ENCODE measurements at places on chromosomes 7 and 10.

DNA sequence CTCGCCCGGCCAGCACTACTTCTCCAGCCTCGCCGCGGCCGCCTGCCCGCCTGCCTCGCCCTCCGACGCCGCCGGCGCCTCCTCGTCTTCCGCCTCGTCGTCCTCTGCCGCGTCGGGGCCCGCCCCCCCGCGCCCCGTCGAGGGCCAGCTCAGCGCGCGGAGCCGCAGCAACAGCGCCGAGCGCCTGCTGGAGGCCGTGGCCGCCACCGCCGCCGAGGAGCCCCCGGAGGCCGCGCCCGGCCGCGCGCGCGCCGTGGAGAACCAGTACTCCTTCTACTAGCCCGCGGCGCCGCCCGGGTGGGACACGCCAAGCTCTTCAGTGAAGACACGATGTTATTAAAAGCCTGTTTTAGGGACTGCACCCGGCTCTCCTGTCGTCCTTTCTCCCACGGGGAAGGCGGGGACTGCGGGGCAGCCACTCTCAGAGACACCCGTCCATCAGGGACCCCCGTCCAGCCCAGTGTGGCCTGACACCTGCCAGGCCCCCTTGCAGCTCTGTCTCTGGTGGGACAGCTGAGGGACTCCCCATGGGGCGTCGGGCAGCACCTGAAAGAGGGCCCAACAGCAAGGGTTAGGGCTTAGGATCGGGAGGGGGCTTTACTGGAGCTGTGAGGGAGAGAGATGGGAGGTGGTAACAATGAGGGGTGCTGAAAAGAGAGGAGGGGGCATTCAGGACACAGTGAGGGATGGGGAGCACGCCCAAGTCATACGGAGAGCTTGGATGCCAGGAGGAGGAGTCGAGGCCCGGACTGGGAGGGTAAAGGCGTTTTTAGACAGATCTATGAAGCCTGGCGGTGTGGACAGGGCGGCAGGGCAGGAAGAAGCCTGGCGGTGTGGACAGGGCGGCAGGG, 34.7 kb downstream of the SPDYE6 start:
- H3K4me3 ChIP-seq = no peak overlapping the region
- no peaks in the 10 kb centered on the region for H3K36me3 ChIP-seq
- H3K4me1 ChIP-seq = no peaks in the 10 kb centered on the region
- H3K27ac ChIP-seq = no peak overlapping the region

GRCh38 chr10:114403541-114404161, 651 bp downstream of the AFAP1L2 start:
- H3K4me3 ChIP-seq = peak overlapping the region; percentile 61
- H3K27ac ChIP-seq = no peak overlapping the region
- no peaks in the 10 kb centered on the region for H3K36me3 ChIP-seq
- H3K4me1 ChIP-seq = peaks cover 8% of the 10 kb centered on the region
- H3K27me3 ChIP-seq = 0 out of 2 replicates have a peak, but pooled peaks cover 13% of the 10 kb centered on the region
- DNase-seq = no peak

GRCh38 chr7:129108581-129108980, 35.9 kb upstream of the TSPAN33 start:
- DNase-seq = no peak
- no peak overlapping the region for H3K4me3 ChIP-seq
- H3K4me1 ChIP-seq = no peaks in the 10 kb centered on the region
- H3K27me3 ChIP-seq = no peaks in the 10 kb centered on the region
- no peak overlapping the region for H3K27ac ChIP-seq
- no peaks in the 10 kb centered on the region for H3K36me3 ChIP-seq

DNA sequence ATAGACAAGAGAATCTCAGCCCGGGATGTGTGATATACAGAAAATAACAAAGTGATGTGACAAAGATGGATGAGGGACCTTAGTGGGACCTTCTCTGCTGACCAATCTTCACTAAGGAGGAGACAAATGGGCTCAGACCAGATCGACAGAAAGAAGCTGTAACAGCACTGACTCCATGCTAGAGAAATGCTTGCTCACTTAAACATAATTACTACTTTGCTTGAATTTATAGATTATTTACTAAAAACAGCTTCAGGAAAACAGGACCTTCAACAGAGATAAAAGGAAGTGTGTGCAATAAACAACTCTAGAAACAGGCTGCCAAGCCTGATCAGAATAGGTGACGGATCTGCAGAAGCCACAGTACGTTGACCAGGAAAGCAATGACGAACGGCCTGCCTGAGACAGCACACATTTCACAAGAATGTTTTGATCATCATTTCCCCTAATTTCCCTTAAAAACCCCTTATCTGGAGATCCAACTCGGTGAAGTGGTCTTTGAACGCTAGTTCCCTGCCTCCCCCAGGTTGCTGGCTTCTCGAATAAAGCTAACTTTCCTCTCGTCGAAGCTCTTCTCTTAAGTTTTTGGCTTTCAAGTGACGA, 98.4 kb upstream of the STEAP1B start:
- H3K36me3 ChIP-seq = no peaks in the 10 kb centered on the region
- no peak for DNase-seq
- H3K27me3 ChIP-seq = no peaks in the 10 kb centered on the region
- peaks cover 30% of the 10 kb centered on the region for H3K4me1 ChIP-seq
- H3K27ac ChIP-seq = peak overlapping the region; percentile 93

- no peaks in the 10 kb centered on the region for H3K27me3 ChIP-seq
- H3K4me3 ChIP-seq = peak overlapping the region; percentile 99
- 0 out of 2 replicates have a peak, but pooled peaks cover 5% of the 10 kb centered on the region for H3K4me1 ChIP-seq
- peak overlapping the region; percentile 67 for H3K27ac ChIP-seq
- peak; percentile 69 for DNase-seq
These were observed 739 bp downstream of the CASP7 start for GRCh38 chr10:113680190-113681111.

GRCh38 chr10:63611078-63611477, 89.9 kb downstream of the REEP3 start:
- peak; percentile 64 for DNase-seq
- no peak overlapping the region for H3K4me3 ChIP-seq
- H3K4me1 ChIP-seq = peaks cover 9% of the 10 kb centered on the region

DNA sequence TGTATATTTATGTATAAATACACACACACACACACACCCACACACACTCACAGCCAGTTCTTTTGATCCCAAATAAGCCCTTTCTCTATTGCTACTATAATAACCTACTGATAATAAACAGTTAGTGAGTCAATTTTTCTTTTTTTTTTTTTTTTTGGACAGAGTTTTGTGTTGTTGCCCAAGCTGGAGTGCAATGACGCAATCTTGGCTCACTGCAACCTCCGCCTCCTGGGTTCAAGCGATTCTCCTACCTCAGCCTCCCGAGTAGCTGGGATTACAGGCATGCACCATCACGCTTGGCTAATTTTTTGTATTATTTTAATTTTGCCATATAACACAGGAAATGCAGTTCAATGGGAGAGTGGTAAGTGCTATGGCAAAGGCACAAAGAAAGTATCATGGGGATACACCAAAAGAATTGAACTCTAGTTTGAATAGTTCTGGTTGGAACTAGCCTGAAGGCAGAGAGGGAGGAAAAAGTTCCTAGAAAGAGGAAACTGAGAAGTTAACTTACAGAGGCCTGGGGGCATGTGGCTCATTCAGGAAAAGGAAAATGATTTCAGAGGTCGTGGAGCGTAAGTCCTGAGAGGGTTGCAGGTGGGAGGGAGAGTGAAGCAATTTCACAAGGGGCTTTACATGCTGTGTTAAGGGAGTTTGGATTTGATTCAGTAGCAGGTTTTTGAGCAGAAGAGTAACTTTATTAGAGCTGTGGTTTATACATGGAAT, 44.4 kb upstream of the JCAD start:
- H3K4me1 ChIP-seq = peaks cover 33% of the 10 kb centered on the region
- H3K36me3 ChIP-seq = no peaks in the 10 kb centered on the region
- DNase-seq = peak; percentile 65
- 0 out of 2 replicates have a peak overlapping the region, but pooled peaks have one; percentile 7 for H3K27ac ChIP-seq
- H3K27me3 ChIP-seq = no peaks in the 10 kb centered on the region
- H3K4me3 ChIP-seq = no peak overlapping the region

DNA sequence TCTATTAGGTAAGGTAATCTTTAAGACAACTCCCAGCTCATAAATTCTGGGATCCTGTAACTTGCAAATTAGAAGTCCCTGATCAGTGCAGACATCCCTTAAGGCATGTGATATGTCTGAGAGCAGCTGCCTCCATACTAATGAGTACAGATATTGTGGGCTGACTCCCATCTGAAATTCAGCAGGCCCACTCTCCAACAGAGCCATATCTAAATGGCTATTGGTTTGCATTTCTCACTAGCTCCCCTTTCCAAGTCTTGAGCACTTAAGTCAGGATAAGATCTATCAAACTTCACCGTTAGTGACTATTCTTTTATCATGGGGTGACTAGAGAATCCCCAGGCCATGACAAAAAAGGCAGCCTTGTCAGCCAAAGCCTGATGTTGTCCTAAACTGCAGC, 785.4 kb downstream of the IPMK start:
- no peak overlapping the region for H3K27ac ChIP-seq
- no peak for DNase-seq
- no peaks in the 10 kb centered on the region for H3K4me1 ChIP-seq
- H3K4me3 ChIP-seq = no peak overlapping the region
- no peaks in the 10 kb centered on the region for H3K27me3 ChIP-seq

- H3K4me3 ChIP-seq = no peak overlapping the region
- H3K27me3 ChIP-seq = no peaks in the 10 kb centered on the region
- H3K4me1 ChIP-seq = no peaks in the 10 kb centered on the region
- no peak for DNase-seq
These were observed 22.5 kb downstream of the CHN2 start for GRCh38 chr7:29217113-29217512.

DNA sequence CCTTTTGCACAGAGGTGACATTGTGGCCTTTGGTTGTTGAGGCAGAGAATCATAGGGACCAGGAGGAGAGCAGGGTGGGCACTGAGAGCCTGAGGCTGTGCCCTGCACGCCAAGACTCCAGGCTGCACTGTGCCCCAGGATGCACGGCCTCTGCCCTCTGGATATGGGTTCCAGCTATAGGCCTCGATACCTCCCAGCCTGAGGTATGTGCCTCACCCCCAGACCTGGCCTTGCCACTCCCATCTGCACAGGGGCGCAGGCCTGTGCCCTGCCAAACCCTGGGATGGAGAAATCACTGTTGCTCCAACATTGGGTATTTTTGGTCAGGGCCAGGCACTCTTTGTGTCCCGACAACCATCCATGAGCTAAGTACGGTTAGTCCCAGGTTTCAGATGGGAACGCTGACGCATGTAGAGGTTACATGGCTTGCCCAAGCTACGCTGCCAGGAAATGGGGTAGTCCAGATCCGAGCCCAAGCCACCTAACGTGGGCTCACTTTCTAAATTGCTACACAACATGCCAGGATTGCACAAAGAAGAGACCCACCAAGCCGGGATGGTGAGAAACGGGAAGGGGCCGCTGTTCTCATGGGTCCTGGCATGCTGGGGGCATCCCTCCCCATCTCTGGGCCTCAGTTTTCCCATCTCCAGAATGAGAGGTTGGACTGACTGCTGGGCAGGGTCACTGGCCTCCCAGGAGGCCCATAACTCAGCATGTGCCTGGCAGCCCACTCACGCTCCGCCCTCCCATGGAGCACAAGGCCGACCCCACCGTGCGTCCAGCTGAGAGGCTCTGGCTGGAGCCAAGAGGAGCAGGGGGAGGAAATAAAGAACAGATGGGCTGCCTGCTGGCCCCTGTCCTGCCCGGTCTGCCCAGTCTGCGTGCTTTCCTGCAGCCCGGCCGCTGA, 44.2 kb downstream of the ZCCHC24 start:
- DNase-seq = no peak
- no peaks in the 10 kb centered on the region for H3K36me3 ChIP-seq
- H3K27me3 ChIP-seq = no peaks in the 10 kb centered on the region
- peaks cover 28% of the 10 kb centered on the region for H3K4me1 ChIP-seq
- H3K27ac ChIP-seq = no peak overlapping the region

DNA sequence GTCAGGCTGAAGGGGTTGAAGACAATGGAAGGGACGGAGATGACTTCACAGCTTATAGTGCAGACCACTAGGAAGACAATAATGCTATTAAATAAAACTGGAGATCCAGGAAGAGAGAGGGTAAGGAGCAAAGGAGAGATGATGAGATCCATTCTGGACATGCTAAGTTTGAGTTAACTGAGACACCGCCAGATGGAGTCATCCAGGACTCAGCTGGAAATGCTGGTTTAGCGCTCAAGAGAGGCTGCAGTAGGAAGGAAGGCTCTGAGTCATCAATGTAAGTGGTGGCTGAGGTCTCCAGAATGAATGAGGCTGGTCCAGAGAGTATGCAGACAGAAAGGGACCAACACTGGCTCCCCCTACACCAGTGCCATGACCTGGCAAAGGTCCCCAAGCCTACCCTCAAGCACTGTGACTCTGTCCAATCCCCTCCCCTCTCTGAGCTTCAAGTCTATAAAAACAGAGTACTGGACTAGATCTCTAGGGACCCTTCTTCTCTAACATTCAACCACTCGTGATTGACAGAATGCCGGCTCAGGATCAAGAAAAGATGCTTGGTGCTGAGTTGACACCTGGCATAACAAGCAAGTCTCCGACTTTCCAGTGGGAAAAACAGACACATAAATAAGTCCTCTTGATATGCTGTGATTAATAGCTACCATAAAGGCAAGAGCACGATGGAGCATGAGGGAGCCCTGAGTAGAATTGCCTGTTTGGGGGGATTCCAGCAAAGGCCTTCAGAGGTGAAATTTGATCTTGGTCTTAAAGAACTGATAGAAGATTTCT, 8.9 kb downstream of the GFRA1 start:
- no peaks in the 10 kb centered on the region for H3K27me3 ChIP-seq
- no peaks in the 10 kb centered on the region for H3K4me1 ChIP-seq
- peak; percentile 1 for DNase-seq
- H3K27ac ChIP-seq = no peak overlapping the region
- H3K36me3 ChIP-seq = no peaks in the 10 kb centered on the region
- H3K4me3 ChIP-seq = no peak overlapping the region

GRCh38 chr7:133570321-133570720, 317.4 kb downstream of the EXOC4 start:
- no peak overlapping the region for H3K4me3 ChIP-seq
- no peaks in the 10 kb centered on the region for H3K27me3 ChIP-seq
- no peaks in the 10 kb centered on the region for H3K36me3 ChIP-seq

- H3K4me3 ChIP-seq = no peak overlapping the region
- peaks cover 6% of the 10 kb centered on the region for H3K4me1 ChIP-seq
- no peaks in the 10 kb centered on the region for H3K36me3 ChIP-seq
- H3K27me3 ChIP-seq = no peaks in the 10 kb centered on the region
These were observed 274.2 kb downstream of the BAMBI start for GRCh38 chr10:28951484-28951883.

DNA sequence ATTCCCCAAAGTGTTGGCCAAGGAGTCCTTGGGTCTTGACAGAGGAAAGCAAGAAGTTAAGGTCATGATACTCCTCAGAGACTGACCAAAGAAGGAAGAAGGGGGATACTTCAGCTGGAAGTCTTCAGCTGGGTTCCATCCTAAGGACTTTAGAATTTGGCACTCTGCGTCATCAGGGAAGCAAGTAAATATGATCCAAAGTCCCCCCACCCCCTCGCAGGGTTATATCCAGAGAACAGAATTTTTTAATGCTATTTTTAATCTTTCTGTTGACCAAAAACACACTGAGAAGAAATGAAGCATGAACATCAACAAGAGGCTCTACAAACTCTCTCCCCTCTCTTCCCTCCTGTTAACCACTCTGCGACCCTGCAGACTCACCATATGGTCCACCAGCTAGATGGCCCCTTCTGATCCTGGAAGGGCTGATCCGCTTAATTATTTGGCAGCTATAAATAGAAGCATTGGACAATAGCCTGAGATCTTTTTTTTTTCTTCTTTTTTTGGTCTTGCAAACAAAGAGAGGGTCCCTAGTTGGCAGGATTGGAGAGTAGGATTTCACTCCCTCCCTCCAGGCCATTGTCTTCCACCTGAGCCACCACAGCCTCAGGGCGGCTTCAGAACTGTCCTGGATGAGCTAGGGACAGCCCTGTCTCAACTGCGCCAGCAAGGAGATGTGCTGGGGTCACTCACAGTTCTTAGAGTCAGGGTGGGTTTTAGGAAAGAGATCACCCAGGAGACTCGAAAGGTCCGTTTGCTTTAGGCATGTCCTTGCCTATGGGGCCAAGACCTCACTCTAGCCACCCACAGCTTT, 196.0 kb downstream of the KCNMA1 start:
- no peaks in the 10 kb centered on the region for H3K36me3 ChIP-seq
- peaks cover 4% of the 10 kb centered on the region for H3K4me1 ChIP-seq
- DNase-seq = no peak
